ENCODE measurements at places on chromosomes 12 and 14.

DNA sequence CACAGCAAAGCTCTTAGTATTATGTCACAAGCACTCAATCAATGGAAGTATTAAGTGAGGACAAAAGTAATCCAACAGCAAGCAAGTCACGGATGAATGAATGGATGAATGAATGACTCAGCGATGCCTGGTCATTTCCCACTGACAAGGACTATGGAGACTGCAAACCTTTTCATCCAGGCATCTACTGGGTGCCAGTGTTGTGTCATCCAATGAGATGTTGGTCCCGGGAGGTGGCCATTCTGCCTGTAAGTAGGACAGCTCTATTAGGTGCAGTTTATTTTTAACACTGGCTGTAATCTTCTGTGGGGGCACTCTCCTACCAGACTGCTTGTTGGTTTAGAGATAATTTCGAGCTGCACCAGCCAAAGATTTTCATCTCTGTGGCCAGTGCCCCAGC, 39.4 kb downstream of the STAB2 start:
- DNase-seq, result no peak

DNA sequence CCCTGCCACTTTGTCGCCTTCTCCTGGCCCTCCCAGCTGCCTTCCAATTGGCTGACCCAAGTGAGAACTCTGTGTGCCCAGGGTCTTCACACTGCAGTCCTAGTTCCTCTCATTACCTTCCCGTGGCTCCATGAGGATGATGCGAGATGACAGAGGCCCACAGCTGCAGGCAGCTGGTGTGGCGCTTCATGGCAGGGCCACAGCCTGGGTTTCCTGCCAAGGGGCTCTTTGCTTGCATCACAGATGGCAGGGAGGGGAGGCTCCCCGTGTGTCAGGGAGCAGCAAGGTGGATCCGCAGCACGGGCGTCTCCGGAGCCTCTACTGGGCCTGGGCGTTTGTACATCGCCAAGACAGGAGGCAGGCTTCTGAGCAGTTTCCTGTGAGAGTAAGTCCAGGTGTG, 28.9 kb downstream of the DEGS2 start:
- no peak for DNase-seq

DNA sequence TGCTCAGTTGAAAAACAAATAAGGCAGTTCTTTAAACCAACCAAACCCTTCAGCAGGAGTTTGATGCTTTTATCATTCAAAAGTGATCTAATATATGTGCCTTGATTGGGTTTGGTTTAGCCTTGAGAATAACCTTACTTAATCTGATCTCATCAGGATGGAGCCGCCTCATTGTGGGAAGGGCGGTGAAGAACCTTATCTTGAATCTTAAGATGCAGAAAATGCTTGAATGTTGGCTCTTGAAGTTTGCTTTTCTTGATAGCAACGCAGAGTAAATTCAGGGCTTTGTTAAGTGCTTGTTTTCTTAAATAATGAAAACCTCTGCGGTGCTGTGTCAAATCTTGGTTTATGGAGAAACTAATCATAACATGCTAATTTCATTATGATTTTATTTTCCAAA, 138.2 kb downstream of the MON2 start:
- DNase-seq, result no peak

- no peak for DNase-seq
Observed at GRCh38 chr14:87995500-87996290, 2.7 kb upstream of the GALC start.

DNA sequence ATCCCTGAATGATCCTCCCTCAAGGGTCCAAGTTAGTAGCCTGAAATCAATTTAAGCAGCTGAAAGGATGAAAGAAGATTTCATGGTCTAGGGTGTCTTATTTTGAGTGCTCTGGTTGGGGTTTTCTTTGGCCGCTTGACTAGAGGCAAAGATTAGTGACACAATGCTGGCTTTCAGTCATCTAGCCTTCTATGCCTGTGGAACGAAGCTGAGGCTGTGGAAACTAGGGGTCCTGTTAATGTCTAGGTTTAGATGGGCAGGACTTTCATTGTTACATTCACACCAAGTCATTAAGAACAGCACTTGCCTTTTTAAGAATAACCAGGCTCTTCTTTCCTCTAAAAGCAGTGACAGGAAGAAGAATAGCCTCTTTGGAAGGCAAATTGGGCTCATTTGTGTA, 253.8 kb upstream of the E2F7 start:
- no peak for DNase-seq

- DNase-seq, result no peak
Observed at GRCh38 chr12:97300431-97300830, 162.2 kb upstream of the RMST start.

GRCh38 chr14:36258241-36258640, 62.2 kb downstream of the MBIP start:
- no peak for DNase-seq

- no peak for DNase-seq
Observed at GRCh38 chr12:112844814-112845565, 53.4 kb downstream of the RPH3A start.

GRCh38 chr12:42346403-42347002, 20.5 kb downstream of the PPHLN1 start:
- DNase-seq, result no peak

DNA sequence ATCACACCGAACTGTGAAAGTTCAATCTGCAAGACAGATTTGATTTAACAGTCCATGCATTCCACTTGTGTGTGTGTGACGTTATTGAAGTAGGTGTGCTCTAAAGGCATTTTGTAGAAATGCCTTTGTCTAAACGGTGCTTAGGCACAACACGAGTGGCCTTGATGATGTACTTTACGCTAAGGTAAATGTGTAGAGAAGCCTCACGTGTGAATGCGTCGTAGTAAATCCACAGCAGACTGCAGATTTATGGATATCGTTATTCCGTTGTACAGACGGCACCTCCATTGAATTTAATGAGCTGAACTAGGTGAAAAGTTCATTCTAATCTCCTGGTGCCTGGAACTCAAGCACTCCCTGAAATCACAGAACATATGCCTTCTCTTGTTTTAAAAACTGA, 202.8 kb upstream of the STXBP6 start:
- DNase-seq, result no peak

GRCh38 chr14:54807428-54807827, 95.2 kb downstream of the GCH1 start:
- no peak for DNase-seq

DNA sequence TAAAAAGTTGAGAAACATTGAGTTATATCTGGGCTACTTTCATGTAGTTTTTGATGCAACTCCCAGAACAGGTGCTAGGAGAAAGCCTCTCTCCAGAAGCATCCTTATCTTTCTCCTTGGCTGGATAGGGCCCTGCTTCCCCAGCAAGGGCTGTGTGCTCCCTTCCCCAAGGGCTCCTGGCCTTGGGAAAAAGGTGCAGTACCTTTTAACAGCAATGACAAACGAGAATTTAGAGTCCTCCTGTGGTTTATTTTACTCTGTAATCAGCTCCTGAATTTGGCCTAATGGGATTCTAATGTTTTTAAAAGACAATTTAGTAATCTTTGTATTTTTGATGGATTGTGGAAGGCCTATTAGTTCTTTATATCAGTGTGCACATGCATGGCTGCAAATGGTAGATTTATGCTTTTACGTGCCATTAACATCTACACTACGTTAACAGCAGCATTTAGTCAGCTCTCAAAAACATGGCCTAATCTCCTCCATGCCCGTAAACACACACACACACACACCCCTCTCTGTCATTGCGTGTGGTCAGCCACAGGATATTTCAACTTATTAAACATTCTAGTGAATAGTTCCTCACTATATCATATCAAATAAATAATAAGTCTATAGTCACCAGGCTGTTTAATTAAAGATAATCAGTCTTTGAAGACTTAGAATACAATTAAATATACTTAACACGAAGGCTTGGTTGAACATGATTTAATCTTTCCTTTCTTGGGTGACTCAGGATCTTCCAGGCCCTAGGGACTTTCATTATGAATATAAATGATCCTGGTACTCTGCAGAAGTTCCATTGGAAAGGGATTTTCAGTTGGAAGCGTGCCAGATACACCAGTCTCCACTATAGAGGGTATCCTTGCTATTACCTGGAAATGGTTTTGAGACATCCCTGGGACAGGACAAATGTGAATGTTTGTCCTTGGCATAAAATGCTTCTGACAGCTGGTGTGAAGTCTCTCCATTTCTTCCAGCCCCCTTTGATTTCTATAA, 181.4 kb upstream of the PWP1 start:
- DNase-seq, result no peak

DNA sequence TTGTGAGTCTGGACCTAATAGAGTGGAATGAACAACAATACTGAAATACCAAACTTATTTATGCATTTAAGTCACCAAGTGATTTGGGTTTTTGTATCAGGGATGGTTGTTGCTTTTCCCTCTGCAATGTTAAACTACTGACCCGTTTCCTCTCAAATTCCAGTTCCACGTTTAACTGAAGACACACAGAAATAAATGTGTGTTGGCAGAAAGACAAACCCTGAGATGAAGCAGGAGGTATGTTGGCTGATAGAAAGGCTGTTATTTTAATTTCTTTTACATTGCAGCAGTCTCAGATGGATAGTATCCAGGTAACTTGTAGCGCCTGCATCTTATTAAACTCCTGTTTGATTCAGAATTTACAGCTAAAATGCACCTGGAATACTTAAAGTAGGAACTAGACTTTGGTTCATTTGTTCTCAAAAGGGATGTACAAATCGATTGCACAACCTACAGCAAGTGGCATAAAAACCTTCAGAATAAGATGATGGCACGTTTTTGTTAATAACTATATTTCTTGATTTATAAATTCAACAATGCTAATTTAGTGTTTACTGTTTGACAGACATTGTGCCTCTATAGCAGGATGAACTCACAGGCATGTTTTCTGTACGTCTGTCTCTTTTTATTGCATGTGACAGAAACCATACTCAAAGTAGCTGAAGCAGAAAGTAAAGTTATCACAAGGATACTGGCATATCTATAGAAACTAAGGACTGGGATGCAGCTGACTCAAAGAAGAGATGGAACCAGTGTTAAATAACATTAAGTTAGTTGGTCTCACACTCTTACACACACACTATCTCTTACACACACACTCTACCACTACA, 405.7 kb downstream of the ZFP36L1 start:
- DNase-seq, result no peak

- DNase-seq, result no peak
Observed at GRCh38 chr14:104394409-104394851, 185.1 kb upstream of the C14orf180 start.

GRCh38 chr12:1698720-1699119, 7.8 kb downstream of the ADIPOR2 start:
- no peak for DNase-seq

DNA sequence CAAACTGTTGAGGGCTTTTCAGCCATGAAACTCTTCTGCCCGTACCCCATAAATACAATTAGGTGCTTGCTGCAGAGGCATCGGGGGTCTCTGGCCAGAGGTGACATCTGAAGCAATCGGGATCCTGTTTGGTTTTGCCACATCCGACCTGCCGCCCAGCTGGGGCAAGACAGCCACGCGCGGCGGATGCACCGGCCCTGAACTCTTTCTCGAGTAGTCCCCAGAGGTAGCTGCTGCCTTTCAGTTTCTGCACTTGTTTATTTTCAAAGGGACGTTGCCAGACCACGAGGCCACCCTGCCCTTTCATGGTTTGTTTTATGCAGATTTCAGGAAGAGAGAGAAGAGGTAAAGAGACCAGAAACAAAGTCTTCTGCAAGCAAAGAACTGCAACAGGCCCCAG, 10.6 kb upstream of the MLXIP start:
- DNase-seq, result no peak

DNA sequence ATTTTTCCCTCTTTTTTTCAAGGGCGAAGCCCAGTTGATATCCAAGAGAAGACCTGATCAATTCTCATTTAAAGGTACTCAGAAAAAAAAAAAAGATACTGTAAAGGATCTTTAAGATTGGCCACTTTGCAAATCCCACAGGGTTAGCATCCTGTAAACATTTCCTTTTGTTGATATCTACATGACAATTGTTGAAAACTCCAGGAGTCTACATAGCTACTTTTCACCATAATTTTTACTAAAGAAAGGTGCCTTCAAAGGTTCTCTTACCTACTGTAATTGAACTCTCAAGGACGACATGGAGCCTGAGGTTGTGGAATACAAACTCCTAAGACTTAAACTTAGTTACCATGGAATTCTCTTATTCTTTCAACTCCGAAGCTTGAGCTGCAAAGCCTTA, 125.5 kb downstream of the HECTD4 start:
- no peak for DNase-seq

Data from upper lobe of right lung (tissue), 1 donor.